Hair follicle dermal papilla cell (primary cell): ENCODE measurements at places on chromosomes 13 and 19. TPM values are rescaled to one million over a fixed set of nuclear protein-coding genes. Genes with fewer than 3 reads are reported as not detected.

The ZNF816 gene
- total RNA-seq: 5.2 and 8.1 TPM in 2 replicates

The IL11 gene
- total RNA-seq: 1.8 and 3.9 TPM in 2 replicates

The ZNF536 gene
- total RNA-seq: 1.1 and 2.6 TPM in 2 replicates

The SPRED3 gene
- total RNA-seq: 1.5 and 2.1 TPM in 2 replicates

The PRTN3 gene
- total RNA-seq: not detected in 2 replicates

The TMEM190 gene
- not detected in 2 replicates for total RNA-seq

The ATP1A3 gene
- total RNA-seq: not detected in 2 replicates

The ZNF808 gene
- 16.8 and 20.9 TPM in 2 replicates for total RNA-seq

The FSD1 gene
- 5.7 and 7.8 TPM in 2 replicates for total RNA-seq

The THAP8 gene
- total RNA-seq: 8.0 and 8.9 TPM in 2 replicates
